ENCODE measurements at places on chromosomes 12 and 14.

DNA sequence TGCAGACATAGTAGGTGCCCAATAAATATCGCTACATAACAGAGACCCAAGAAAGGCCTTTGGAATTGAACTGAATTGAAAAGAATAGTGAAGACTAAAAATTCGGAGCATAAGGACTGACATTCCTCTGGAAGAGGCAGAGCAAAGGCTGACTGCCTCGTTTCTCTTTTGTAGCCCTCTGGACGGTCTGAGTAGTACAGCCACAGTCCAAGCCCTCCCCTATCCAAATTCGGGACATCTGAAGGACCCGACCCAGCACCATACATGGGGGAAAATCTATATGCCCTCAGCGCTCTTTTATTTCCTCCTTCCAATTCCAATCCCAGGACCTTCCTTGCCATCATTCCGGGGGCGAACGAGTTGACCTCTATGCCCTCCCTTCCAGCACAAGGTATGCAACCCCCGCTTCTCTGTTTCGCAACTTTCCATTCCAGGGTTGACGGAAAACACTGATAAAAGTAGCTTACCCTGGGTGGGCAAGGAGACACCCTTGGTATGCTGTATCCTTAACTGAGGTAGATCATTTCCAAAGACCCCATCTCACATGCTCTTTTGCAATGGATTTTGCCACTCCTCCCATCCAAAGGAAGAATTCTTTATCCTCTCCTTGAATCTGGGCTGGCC, 127.4 kb upstream of the MAP1LC3B2 start:
- no peak for DNase-seq

GRCh38 chr12:122946690-122947341, 19.4 kb downstream of the ABCB9 start:
- DNase-seq, result peak; percentile 55

GRCh38 chr14:72420749-72421474, 473.0 kb downstream of the DPF3 start:
- peak; percentile 33 for DNase-seq

DNA sequence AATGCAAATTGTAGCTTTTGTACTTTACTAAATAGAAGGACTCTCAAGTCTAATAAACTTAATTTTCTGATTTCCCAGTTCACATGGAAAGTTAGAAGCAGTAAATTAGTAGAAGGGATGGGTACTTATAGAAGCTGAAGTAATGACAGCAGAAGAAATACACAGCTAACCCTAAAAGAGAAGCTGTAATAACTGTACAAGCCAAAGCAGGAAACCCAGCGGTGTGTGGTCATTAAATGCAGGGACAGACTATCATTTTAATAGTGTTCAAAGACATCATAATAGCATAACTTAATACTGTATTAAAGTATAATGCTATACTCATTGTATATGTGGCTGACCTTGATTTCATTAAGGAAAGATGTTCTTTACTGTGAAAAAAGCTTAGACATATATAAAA, 74.9 kb downstream of the PCNX1 start:
- DNase-seq, result peak; percentile 40

DNA sequence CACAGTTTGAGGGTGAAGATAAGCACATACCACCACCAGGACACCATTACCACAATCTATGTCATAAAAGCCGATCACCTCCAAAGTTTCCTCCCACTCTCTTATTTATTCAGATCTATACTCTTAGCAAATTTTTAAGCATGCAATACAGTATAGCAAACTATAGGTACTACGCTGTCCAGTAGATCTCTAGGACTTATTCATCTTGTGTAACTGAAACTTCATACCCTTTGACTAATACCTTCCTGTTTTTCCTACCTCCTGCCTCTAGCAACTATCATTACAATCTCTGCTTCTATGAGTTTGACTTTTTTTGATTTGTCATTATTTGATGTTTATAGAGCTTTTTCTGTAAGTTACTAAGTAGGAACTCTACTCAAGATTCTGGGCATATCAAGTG, 84.5 kb upstream of the MANSC4 start:
- DNase-seq, result no peak

DNA sequence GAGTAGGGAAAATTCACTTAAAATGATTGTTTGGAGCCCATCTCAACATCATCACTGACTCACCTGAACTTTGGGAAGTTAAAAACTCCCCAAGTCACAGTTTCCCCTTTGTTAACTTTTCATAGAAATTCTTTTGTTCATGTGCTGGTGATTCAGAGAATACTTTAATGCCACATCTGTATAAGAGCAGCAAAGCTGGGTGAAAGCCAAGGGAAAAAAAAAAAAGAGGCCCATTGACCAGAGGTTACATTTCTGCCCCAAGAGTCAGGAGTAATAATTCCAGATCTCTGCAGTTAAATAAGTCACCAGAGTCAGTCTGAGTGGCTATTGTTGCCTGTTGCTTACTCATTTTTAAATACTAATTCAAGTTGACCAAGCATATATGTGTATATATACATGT, 136.4 kb upstream of the LGR5 start:
- no peak for DNase-seq

DNA sequence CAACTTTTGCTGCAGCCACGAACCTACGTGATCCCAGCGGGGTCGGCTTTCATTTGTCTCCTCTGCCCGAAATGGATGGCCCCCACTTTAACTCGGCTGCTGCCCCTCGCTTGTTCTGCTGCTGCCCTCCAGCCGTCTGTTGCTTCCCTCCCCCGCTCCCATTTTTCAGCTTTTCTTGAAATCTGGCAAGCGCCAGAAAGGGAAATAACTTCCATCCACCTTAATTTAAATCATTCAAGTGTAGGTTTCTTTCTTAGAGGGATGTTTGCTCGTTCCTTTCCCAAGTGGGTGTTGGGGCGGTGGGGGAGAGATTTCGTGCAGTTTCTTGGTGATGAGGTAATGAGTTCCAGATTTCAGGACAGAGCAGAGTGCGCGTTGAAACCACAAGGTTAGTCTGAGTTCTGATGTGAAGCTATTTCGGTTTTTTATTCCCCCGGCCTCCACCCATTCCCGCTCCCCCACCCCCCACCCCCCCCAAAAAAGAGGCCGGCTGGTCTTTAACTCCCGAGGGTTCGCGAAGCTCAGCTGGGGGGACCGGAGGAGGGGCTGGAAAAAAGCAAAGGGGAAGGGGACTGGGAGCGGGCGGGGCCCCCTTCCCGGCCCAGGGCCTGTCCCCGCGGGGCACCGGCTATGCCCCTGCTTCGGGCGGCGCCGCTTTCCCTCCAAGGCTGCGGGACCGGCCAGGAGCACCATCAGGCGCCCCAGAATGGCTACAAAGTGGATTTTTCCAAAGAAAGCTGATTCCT, 2.2 kb upstream of the ZFP36L1 start:
- DNase-seq, result peak; percentile 62

GRCh38 chr12:90010089-90010488, 301.5 kb upstream of the ATP2B1 start:
- DNase-seq, result no peak

GRCh38 chr12:118357257-118358007, 15.3 kb downstream of the TAOK3 start:
- DNase-seq, result peak; percentile 63

DNA sequence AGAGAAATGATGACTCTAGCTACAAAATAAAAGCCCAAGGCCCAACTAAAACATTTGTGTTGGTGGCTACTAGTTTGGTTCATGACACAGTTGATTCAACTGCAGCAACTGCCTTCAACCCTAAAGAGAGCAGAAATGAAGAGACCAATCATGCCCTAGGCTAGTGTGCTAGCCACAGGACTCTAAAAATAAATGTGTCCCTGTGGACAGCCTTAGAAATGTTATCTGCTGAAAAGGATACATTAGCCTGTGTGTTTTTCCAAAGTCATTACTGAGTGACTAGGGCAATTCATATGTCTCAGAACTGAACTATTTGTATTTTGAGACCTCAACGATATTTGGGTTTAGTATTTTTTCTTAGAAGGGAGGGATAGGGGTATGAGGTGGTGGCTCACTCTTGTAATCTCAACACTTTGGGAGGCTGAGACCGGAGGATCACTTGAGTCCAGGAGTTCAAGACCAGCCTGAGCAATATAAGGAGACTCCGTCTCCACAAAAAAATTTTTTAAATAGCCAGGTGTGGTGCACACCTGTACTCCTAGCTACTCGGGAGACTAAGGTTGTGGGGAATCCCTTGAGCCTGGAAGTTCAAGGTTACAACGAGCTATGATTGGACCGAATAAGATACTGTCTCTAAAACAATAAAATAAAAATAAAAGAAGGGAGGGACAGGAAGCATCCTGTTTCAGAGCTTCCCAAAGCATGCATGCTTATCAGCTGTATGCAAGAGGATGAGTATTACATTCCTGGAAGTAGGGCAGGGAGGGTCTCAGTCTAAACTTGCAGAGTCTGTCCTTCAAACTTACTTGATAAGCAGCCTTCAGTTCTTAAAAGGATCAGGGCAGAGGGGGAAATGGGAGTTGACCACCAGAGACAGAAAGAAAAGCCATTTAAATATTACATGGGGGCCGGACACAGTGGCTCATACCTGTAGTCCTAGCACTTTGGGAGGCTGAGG, 29.6 kb upstream of the NAP1L1 start:
- no peak for DNase-seq
